Neural crest cell (in vitro differentiated cells): ENCODE measurements at places on chromosomes 5 and 9. TPM values are rescaled to one million over a fixed set of nuclear protein-coding genes. Genes with fewer than 3 reads are reported as not detected.

The ARHGEF28 gene
- 0.91 and 0.93 TPM in 2 replicates for total RNA-seq

The FOXD1 gene
- 0.28 and 0.39 TPM in 2 replicates for total RNA-seq

The CDH12 gene
- 0.07 TPM in 1 of 2 replicates, not detected in the other for total RNA-seq

The IL5 gene
- total RNA-seq: not detected in 2 replicates

The NFIB gene
- 2.9 and 3.7 TPM in 2 replicates for total RNA-seq

The WDR38 gene
- total RNA-seq: not detected in 2 replicates

The F2RL1 gene
- total RNA-seq: 0.20 and 0.30 TPM in 2 replicates

The STK32A gene
- 0.28 and 0.61 TPM in 2 replicates for total RNA-seq

- no peak for DNase-seq
These were observed 2.3 kb upstream of the SMIM33 start for GRCh38 chr5:139468421-139468931.

- no peak for DNase-seq
These were observed 592 bp downstream of the TUBB4B start for GRCh38 chr9:137241490-137242268.

DNA sequence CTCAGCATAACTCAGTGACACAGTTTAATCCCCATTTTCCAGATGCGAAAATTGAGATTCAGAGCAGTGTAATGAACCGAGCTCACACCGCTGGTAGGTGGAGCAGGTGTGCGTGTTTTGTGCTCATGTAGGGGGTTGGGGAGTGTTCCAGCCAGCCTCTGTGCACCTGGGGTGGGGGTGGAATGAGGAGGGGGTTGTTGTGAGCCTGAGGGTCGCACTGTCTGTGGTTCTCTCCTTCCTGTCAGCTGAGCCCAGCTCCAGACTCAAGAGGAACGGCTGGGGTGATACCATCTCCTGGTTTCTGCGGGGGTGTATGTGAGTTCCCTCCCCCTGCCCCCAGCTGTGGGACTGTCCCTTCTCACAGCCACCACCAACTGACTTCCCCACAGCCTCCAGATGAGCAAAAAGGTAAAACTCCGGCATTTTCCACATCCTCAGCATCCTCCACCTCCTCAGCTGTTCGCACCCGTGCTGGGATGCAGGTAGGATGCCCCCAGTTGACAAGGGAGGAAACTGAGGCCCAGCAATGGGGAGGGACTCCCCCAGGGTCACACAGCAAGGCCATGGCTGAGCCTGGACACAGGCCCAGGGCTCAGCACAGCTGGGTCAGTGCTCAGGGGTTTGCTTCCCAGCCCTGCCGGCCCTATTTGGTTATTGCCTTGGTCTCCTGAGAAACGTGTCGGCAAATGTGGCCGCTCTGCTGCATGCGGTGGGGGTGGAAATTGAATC lies 2.1 kb downstream of the SH2D3C start:
- DNase-seq: no peak

- DNase-seq: no peak
These were observed 104.1 kb downstream of the DROSHA start for GRCh38 chr5:31427724-31428309.

DNA sequence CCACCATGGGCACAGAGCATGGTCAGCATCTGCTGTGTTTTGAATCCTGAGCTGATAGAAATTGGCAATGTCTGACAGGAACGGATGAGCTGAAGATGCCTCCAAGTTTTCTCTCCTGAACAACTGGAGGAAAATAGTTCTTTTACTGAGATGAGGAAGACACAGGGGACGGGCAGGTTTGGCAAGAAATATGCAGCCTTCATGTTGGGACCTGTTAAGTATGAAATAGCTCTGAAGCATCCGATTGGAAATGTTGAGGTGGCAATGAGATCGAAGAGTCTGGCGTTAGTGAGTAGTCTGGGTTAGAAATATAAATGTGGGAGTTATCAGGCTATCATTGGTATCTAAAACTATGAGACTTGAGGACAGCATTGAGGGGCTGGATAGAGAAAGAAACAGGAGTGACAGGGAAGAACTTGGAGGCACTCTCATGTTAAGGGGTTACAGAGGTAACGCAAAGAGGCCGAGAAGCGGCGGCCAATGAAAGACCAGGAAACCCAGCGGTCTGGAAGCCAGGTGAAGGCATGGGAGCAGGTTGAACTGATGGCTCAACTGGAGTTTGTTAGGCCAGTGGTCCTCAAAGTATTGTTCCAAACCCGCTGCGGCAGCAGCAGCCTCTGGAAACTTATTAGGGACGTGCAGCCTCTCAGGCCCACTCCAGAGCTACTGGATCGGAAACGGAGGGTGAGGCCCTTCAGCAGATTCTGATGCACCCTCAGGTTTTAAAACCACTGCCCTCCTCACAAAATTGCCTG lies 1.0 kb upstream of the MAMDC2 start:
- DNase-seq: no peak

GRCh38 chr5:144779368-144779767 lies 608.7 kb downstream of the KCTD16 start:
- no peak for DNase-seq

DNA sequence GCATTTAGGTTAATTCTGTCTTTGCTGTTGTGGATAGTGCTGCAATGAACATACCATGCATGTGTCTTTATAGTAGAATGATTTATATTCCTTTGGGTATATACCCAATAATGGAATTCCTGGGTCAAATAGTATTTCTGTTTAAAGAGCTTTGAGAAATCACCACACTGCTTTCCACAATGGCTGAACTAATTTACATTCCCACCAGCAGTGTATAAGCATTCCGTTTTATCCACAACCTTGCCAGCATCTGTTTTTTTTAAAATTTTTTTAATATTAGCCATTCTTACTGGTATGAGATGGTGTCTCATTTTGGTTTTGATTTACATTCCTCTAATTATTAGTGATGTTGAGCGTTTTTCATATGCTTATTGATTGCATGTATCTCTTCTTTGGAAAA lies 15.5 kb upstream of the TARS1 start:
- DNase-seq: no peak
